Activated CD4-positive, alpha-beta T cell treated with anti-CD3 and anti-CD28 coated beads, Interleukin-2, Interleukin-6, amounts not matched to agents 100 ng/mL and 50 ng/mL, durations not matched to agents 16 hours and 8 hours (primary cell): ENCODE measurements at places on chromosomes 3 and 15.

DNA sequence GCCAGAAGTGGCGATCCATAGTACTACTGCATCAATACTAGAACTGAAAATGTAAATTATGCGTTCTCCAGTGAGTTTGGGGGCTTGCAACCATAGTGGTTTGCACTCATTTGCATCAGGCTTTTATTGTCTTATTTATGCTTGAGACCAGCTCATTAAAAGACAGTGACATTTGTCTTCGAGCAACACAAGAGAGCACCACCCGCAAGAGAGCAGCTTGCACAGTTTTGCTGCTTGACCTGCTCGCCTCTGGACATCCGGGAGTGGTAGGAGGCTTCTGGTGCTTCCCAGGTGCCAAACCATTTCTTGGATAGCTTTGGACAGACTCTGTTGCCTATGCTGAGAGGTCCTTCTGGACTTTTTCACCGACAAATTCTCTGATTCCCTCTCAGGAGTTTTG is 294.6 kb downstream of the MEX3B start:
- DNase-seq, result no peak

GRCh38 chr3:55966566-55966965 is 479.5 kb upstream of the WNT5A start:
- no peak for DNase-seq

DNA sequence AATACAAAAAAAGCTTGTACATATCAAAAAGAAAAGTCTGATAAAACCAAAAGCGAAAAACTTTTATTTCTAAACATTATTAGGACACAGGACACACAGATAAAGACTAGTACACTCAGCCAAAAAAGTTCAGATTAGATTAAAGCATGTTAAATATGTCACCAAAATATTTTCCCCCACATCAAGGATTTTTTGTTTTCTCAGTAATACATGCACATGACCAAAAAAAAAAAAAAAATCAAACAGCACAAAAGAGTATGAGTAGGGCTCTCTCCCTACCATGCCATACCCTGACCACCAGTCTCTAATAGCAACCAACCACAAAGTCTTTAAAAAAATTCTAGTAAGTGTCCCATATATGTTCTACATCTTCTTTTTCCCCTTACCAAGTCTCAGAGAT is 77.4 kb downstream of the LRRFIP2 start:
- DNase-seq, result no peak

DNA sequence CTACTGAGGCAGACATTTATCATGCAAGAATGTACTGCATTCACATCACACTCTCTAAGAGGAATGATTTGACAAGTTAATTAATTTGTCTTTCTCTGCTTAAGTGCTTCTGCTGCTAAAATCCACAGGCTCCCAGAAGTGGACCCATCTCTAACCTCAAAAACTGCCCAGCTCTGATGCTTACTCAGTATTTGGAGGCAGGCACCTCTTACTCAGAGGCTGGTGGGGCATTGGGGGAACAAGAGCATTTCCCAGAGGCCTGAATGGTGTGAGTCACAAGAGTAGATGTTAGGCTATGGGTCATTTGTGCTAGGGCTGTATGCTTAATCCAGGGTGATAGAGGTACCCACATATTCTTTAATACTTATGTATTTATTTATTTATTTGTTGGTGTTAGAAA is 34.4 kb upstream of the HCN4 start:
- no peak for DNase-seq

GRCh38 chr15:67820122-67820991 is 5.0 kb upstream of the SKOR1 start:
- DNase-seq, result no peak

- no peak for DNase-seq
These were observed 48.3 kb upstream of the ATP2B2 start for GRCh38 chr3:10553591-10554235.

- no peak for DNase-seq
These were observed 4.6 kb downstream of the KNL1 start for GRCh38 chr15:40598672-40599071.

- peak; percentile 23 for DNase-seq
These were observed at the start of gene APBA2 for GRCh38 chr15:28885630-28886430. Gene APBA2, plus strand, starts transcription at chr15:28885974. Its CDS starts 167,911 bp downstream, at chr15:29053885.

DNA sequence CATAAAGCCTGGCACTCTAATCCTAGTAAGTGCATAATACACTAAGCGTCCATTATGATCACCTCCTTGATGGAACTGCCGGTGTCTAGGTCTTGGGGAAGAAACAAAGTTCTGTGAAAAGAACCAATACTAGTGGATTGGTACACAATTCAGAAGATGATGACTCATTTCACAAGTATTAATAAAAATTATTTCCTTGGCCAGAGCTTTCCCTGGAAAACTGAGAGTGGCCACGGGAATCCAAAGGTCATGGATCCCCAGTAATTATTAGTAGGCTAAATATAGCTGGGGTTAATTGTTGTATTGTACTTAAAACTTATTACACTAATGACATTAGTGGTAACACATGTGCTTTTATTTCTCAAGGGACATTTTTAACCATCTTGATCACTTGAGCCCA is 808.0 kb upstream of the NR2F2 start:
- DNase-seq, result no peak

GRCh38 chr3:55654123-55654760 is 167.1 kb upstream of the WNT5A start:
- DNase-seq, result no peak

DNA sequence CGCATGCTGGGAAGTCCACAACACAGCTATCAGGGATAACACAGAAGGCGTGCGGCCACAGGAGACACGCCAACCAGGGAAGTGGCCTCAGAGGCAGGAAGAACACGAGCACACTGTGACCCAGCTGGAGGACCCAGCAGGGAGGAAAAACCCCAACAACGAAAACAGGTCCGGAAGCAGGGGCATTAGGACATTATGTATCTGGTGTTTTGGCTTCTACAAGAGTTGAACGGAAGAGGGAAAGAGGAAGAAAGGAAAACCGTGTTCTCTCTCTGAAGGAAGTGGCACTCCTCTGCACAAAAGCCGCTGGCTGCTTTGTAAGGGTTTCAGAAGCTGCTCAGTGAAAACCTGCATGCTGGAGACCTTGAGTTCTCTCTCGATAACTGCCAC is 61.8 kb downstream of the HACD2 start:
- DNase-seq, result peak; percentile 3

DNA sequence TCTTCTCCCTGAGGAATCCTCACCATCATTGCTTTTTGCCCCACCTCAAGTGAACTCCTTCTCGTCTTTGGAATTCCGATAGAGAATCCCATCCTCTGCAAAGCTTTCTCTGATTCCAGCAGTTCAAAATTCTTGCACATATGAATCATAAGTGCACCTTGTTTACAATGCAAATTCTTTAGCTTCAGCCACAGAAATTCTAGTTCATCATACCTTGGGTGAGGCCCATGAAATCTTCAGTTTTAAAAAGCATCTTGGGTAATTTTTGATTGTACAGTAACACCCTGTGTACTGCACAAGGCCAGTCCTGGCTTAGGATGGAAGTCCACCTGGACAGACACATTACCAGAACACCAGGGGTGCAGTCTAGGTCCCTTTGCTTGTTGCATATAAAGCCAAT is 30.8 kb downstream of the MDFIC2 start:
- DNase-seq, result no peak

- no peak for DNase-seq
These were observed 569 bp downstream of the HIGD2B start for GRCh38 chr15:72685301-72685924.

GRCh38 chr15:85771271-85771670 is 23.5 kb downstream of the KLHL25 start:
- DNase-seq, result no peak

DNA sequence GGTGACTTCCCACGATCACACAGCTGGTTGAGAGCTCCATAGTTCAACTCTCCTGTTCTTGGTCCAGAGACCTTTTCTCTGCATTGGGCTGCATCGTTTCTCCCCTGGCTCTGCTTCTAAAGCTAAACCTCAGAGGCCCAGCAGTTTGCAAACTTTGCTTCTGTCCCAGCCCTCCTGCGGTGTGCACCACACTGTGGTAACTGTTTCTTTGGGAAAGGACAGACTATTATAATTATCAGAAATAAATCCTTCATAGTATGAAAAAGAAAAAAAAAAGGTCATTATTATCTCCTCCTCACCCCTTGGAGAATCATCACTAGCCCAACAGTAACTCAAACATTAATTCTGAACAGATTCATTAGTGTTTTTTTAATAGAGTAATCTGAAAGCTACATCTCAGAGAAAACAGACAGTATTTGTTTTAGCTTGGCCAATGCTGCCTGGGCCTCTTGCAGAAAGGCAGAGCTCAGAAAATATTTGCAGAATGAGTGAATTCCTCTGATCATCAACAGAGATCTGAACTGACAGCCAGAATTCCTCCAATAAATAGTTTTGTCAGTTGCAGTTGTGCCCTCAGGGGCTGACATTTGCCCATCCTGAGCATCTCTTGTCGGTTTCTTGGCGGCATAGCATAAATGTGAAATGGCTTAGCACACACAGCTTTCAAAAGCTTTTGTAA is 52.9 kb downstream of the BFSP2 start:
- no peak for DNase-seq

DNA sequence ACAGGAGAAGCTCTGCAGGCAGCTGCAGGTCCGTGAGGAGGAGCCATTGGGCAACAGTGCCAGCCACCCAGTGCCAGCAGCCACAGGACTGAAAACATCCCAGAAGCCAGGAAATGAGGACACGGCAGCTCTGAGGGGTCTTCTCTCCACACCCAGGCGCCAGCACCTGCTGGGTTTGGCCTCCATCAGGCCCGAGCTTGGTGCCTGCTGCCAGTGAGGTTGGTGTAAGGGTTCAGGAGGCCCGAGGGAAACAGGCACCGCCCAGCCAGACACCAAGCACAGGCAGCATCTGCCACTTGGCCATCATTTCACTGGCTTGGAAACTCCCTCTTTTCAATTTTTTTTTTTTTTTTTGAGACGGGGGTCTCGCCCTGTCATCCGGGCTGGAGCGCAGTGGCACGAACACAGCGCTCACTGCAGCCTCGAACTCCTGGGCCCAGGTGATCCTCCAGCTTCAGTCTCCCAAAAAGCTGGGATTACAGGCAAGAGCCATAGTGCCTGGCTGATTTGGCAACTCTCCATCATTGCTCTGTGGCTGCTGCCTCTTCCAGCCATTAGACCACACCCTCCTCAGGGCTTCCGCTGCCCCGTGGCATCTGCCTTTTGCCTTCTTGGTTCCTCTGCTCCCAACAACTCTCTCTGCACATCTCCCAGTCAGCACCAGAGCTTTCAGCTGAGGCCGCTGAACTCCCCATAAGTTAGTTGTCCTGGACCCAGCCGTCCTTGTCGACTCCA is 1.5 kb upstream of the ITIH3 start:
- DNase-seq, result no peak

GRCh38 chr15:62644216-62644888 is 398.2 kb upstream of the TPM1 start:
- DNase-seq, result no peak

- DNase-seq, result no peak
These were observed 386.2 kb upstream of the ROBO2 start for GRCh38 chr3:76653640-76654251.

DNA sequence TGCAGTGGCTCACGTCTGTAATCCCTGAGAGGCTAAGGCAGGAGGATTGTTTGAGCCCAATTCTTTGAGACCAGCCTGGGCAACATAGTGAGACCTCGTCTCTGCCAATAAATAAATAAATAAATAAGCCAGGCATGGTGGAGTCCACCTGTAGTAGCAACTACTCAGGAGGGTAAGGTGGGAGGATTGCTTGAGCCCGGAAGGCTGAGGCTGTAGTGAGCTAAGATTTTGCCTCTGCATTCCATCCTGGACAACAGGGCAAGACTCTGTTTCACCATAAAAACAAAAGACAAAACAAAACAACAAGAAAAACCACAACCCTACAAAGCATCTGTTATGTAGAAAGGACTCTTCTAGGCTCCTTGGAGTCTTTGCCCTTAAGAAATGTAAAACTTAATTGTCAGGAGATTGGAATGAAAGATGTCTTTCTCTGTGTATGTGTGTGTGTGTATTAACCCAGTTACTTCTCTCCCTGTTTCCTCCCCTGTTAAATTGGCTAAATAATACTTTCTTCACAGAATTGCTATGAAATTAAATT is 9.5 kb downstream of the NECTIN3 start:
- DNase-seq, result no peak

GRCh38 chr3:196629228-196629627 is 10.3 kb upstream of the NRROS start:
- no peak for DNase-seq

- DNase-seq, result no peak
These were observed 2.0 kb downstream of the C2CD4A start for GRCh38 chr15:62068810-62069167.

GRCh38 chr3:103499132-103499900 is 1064.5 kb downstream of the ZPLD1 start:
- no peak for DNase-seq

DNA sequence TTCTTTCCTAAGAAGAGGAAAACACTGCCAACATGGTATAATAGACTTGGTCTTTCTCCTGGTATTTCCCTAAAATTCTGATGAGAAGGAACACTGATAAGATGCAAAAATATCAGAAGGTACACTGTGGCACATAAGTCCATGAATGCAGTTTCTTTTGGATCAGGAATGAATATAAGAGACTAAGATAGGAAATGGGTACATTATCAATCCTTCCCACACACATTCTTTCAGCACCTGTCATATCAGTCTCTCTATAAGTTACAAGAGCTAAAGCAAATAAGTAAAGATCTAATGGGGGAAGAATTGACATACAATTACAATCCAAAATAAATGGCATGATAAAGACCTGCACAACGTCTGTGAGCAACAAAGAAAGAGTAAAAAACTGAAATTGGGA is 1101.0 kb downstream of the ROBO2 start:
- no peak for DNase-seq

GRCh38 chr3:149808209-149808829 is 4.7 kb upstream of the RNF13 start:
- DNase-seq, result peak; percentile 53

- DNase-seq, result peak; percentile 16
These were observed 106.3 kb downstream of the PLD1 start for GRCh38 chr3:171704002-171704401.

- no peak for DNase-seq
These were observed 44.5 kb downstream of the PCSK6 start for GRCh38 chr15:101444807-101445508.

- DNase-seq, result no peak
These were observed 101.1 kb downstream of the IL1RAP start for GRCh38 chr3:190615060-190615384.

- no peak for DNase-seq
These were observed 56.4 kb upstream of the SLC24A5 start for GRCh38 chr15:48064421-48064820.

GRCh38 chr3:192844836-192845525 is 72.7 kb downstream of the MB21D2 start:
- no peak for DNase-seq

- DNase-seq, result no peak
These were observed 89.5 kb upstream of the UBE2E2 start for GRCh38 chr3:23113455-23114171.

GRCh38 chr15:94306700-94307650 is 75.6 kb downstream of the MCTP2 start:
- peak; percentile 84 for DNase-seq

GRCh38 chr3:108292450-108292849 is 3.9 kb upstream of the HHLA2 start:
- DNase-seq, result no peak

- peak; percentile 16 for DNase-seq
These were observed 14.7 kb upstream of the SYNM start for GRCh38 chr15:99090011-99090699.
